ENCODE measurements at places on chromosomes 12 and 14.

DNA sequence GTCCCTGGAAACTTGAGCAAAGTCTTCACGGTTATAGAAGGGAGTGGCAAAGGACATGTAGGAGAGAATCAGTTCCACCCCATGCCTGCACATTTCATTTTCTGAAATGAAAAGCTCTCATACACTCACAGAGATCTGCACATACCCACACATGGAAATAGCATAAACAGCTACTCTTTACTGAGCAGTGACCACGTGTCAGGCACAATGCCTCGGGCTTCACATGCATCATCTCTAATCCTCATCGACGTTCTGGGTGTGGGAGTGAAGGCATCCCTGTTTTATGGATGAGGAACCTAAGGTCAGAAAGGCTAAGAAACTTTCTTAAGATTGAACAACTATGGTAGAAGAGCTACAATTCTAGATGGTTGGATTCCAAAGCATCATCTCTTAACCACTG lies 198.8 kb downstream of the DAD1 start:
- DNase-seq, result no peak

- DNase-seq, result no peak
Observed at GRCh38 chr12:79982086-79983062, 47.5 kb upstream of the PPP1R12A start.

DNA sequence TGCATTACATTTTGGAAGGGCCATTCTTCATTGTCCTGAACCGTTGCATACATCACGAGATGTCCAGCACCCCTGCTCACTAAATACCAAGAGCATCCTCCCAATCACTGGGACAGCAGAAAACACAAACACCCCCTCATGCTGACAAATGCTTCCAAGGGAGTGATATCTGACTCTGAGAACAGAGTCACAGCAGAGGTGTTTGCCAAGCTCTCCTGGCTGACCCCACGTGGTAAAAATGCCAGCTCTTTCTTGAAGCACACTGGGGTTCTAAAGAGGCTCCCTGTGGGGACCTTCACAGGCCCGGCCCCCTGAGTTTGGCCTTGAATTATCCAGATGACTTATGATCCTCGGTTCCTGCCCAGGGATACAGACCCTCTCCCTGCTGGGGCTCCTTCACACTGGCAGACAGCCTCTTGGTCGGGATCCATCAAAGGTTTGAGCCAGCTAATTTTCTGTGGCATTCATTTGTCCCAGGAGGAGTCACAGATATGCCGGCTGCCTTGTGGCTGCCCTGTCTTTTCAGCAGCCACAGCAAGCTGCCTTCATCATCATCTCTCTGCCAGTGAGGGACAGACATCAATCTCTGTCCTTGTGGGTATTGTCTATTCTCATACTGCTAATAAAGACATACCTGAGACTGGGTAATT lies 43.1 kb upstream of the PSMC1 start:
- DNase-seq, result no peak

DNA sequence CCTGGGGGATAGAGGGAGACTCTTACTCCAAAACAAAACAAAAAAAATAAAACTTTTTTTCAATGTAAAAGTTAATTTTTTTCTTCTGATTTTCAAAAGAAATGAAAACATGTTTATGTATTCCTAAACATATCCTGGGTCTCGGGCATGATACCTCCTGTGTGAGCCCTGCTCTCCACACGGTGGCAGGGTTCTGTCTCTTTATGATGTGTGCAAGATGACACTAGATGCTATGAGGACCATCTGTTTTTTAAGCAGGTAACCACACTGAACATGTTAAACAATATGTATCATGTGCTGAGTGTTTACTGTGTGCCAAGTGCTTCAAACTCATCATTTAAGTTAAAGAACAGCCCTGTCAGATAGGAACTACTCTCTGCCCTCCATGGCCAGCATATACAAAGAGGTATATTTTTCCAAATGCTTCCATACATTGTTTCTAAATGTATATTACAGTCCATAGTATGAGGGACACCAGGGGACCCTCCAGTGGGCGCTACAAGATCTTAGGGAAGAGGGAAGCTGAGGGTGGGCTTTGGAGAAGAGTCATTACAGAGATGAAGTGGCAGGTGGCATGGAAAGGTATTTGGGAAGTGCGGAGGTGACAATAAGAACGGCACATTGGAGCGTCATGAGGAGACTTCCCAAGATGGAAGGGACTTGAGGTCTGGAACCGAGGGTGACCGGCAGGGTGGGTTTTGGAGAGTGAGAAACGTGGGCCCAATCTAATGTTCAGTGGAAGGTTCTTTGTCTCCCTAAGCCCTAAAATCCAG lies 28.5 kb downstream of the FOS start:
- DNase-seq, result no peak

DNA sequence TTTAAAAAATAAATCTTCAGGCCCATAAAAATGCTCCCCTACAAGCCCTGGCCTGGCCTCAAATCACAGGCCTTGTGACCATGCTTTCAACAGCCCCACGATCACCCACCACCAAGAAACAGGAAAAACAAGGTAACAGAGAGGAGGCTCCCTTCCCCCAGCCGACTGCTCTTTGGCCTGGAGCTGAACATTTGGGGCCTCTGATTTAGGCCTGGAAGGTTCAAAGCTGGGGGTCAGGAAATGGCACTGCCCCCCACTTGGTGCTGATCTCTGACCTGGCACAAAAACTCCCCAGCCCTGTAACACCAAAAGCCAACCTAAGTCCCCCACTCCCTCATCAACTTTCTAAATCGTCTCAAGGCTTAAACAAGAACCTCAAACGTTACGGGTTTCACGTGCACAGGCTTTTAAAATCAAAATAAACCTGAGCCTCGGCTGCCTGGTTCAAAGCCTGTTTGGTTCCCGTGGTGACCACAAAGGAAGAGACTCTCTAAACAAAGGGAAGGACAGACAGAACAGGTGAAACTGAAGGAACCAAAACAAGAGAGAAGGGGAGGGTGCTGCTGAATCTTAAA lies 9.0 kb downstream of the ACTN1 start:
- no peak for DNase-seq

DNA sequence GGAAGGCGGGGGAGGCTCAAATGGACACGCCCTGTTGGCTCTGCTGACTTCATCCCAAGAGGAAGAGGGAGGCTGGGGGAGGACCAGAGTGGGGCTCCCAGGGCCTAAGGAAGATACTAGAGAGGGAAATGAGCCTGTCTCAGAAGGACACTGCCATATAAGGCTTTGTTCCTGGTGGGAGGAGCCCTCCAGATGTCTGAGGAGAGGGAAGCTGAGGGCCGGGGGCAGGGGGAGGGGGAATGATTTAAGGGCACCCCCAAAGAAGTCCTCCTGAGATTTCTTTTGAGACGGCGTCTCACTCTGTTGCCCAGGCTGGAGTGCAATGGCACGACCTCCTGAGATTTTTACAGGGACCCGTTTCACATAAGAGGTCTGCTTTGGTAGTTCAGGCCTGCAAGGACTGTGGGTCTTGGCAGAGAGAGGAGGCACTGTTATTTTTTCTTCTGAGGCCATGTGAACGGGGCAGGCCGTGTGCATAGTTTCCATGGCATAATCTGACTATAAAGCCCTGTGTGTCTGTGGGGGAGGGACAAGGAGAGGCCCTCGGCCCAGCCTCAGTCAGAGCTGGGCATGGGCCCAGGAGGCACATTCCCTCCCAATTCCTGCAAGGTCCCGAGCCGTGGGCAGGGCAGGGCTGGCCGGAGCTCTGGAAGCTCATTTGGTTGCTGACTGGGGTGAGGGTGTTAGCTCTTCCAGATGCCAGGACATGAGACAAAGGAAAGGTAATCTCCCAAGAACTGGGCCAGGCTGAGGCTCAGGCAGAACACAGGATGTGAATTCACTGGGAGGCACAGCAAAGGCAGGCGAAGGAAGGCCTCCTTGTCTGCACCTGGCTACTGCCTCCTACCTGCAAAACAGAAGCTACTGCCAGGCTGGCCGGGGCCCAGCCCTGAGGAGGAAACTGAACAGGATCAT lies 22.2 kb upstream of the PLEKHG3 start:
- DNase-seq, result no peak

GRCh38 chr12:47216150-47216677 lies 136.5 kb upstream of the AMIGO2 start:
- peak; percentile 58 for DNase-seq

GRCh38 chr14:55458800-55459515 lies 18.5 kb upstream of the TBPL2 start:
- DNase-seq, result no peak

DNA sequence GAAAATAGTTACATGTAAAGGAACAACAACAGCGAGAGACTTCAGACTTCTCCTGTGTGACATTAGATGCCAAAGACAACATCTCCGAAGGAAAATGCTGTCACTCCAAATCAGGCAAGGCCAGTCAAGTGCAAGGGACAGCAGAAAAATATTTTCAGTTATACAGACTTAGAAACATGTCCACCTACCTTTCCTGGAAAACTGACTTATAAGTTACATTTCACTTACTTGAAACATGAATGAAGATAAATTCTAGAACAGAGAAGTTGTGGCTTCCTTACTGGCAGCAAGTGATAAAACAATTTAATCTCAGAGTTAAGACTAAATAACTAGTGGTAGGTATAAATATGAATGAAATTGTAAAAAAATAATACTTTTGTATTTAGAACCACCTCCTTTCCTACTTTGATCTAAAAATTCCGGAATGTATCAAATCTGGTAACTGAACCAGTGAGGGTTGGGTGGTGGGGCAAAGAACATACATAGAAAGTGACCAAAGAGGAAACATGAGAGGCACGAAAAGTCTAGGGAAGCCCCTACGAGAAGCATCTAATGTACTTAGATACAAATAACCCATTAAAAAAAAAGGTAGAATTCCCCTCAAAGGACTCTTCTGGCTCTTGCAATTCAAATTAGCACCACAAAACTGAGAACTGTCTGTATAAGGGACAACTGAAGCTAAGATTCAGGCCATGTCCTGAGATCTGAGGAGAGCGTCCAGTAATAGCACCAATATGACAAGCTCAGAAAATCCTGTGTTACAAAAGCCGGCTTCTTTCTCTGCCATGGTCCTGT lies 21.2 kb downstream of the MTHFD1 start:
- DNase-seq, result no peak

GRCh38 chr12:9872162-9872561 lies 3.0 kb upstream of the CLEC2B start:
- DNase-seq, result no peak

DNA sequence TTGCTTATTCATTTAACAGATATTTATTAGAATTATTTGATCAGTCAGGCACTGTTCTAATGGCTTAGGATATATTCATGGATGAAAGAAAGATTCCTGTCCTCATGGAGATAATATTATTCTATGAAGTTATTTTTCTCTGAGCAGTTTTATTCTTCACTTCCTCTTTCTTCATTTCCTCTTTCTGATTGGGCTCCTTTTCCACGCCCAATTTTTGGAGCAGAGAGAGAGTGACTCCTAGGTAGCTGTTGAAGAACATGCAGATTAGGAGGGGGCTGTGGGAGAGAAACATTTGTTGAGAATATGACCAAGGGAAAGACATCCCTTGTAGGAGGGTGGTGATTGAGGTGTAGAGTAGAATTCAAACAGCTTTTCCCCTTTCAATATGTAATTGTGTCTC lies 6.0 kb upstream of the YARS2 start:
- no peak for DNase-seq

- no peak for DNase-seq
Observed at GRCh38 chr12:79000501-79000900, 135.9 kb downstream of the SYT1 start.

- DNase-seq, result no peak
Observed at GRCh38 chr14:57714487-57714931, 151.4 kb downstream of the SLC35F4 start.

- no peak for DNase-seq
Observed at GRCh38 chr12:54432815-54433164, 13.7 kb upstream of the ITGA5 start.

GRCh38 chr12:103813949-103814348 lies 27.1 kb downstream of the NT5DC3 start:
- no peak for DNase-seq

GRCh38 chr12:106586803-106587684 lies 4.2 kb downstream of the RFX4 start:
- DNase-seq, result no peak
